ENCODE measurements at places on chromosomes 3 and 15.
A peak's percentile ranks its signal among the peaks of the same experiment; 100 is the strongest.

DNA sequence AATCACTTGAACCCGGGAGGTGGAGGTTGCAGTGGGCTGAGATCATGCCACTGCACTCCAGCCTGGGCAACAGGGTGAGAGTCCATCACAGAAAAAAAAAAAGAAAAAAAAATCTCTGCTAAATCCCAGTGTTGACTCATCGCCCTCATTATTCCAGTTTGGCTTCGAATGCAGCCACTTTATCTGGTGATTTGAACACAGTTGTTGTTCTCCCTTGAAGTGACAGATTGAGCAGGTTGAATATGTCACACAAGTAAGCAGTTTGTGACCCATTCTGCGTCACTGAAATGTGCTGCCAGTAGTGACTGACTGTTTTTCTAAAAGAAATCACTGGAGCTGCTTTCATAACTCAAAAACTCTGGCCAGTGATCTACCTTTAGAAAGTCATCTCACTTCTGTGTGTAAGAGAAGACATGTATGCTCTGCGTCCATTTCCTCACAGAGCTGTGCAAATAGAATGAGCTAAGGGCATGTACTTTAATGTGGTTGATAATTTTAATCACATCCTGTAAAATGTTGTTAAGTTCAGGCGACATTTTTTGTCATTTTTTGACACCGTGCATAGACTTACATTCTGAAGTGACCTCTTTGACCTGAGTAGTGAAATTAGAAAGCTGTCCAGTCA, 12.5 kb downstream of the DOCK3 start:
- H3K27ac ChIP-seq = no peak overlapping the region
- no peak overlapping the region for H3K4me3 ChIP-seq
- no peaks in the 10 kb centered on the region for H3K36me3 ChIP-seq
- DNase-seq = no peak
- H3K4me1 ChIP-seq = no peaks in the 10 kb centered on the region

- DNase-seq = peak; percentile 100
- H3K4me3 ChIP-seq = no peak overlapping the region
- peaks cover 45% of the 10 kb centered on the region for H3K4me1 ChIP-seq
- peaks cover 13% of the 10 kb centered on the region for H3K36me3 ChIP-seq
- H3K27me3 ChIP-seq = no peaks in the 10 kb centered on the region
Observed at GRCh38 chr15:69305204-69305931, 6.7 kb downstream of the PAQR5 start.

DNA sequence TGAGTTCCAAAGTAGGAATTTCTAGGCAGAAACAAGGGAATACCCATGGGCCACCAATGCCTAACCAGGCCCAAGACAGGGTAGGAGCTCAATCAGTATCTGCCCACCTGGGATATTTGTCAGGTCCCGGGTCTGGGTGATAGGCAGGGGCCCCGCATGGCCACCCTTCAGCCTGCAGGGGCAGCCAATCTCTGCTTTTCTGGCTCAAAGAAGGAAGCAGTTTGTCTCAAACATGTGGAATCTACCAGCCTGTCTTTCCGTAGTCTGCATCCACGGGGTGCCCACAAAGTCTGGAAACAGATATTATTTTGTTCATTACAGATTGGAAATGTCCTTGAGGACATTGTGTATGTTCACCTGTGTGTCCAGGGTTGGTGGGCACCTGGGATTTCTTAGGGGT, 56.2 kb downstream of the CEMIP start:
- H3K4me3 ChIP-seq = no peak overlapping the region
- no peaks in the 10 kb centered on the region for H3K27me3 ChIP-seq
- no peak overlapping the region for H3K27ac ChIP-seq
- H3K36me3 ChIP-seq = no peaks in the 10 kb centered on the region
- no peak for DNase-seq
- H3K4me1 ChIP-seq = no peaks in the 10 kb centered on the region

DNA sequence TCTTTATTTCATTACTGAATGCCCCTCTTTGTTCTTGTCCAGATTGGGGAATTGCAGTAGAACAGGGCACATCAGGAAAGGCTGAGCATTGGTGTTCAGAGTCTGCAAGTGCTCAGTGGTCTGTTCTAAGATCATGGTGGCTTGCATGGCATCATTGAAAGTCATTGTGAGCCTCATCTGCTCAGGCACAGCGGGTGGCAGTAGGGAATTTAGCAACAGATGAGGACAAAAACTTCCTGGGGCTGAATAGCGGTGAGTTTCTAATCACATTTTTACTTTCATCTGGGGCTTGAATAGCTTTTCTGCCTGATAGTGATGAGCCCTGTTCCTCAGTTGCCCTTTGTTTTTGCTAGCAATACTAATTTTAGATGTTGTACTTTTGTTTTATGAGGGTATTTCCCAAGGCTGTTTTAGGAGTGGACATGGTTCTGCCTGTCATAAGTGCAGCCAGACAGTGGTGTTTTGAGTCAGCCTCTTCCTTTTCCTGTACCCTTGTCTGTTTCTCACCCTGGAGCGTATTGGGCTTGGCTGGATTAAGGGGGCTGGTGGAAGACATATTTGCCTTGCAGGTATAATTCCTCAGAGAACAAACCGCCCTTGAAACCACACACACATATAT, 127.2 kb upstream of the IL12A start:
- no peak for DNase-seq
- H3K27ac ChIP-seq = no peak overlapping the region
- H3K36me3 ChIP-seq = no peaks in the 10 kb centered on the region

DNA sequence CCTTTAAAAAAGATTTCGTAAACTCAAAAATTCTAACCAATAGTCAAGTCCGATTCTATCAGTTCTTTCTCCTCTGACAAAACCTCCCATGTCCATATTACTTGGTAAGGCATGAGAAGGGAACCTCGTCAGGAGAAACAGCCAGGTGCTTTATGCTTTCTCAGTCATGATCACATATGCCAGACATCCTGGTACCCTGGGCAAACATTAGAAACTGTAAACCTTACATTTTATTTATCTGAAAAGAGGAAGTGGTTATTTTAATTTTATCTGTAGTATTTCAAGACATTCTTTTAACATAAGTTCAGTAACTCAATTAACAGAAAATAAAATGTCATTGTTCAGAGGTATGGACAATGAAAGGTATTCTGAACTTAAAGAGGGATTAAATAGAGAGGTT, 474.8 kb upstream of the GBE1 start:
- H3K36me3 ChIP-seq = no peaks in the 10 kb centered on the region
- no peaks in the 10 kb centered on the region for H3K4me1 ChIP-seq
- no peaks in the 10 kb centered on the region for H3K27me3 ChIP-seq
- no peak overlapping the region for H3K27ac ChIP-seq

DNA sequence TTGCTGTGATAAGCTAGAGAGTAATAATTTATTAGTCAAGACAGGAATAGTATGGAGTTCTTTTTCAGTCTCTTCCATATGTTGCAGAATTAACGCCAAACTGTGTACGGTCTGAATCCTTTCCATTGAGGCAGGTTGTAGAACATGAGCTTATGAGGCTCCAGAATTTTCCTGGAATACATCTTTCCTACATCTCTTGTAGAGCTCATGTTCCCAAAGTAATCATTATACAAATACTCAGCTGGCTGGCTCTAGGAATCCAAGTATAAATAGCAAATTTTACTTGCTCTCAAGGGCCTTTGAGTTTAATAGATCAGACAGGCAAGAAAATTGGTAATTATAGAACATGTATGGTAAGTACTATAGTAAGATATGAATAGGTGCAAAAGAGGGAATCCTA, 419.4 kb downstream of the RBMS3 start:
- no peak overlapping the region for H3K27ac ChIP-seq
- H3K27me3 ChIP-seq = no peaks in the 10 kb centered on the region
- peaks cover 11% of the 10 kb centered on the region for H3K36me3 ChIP-seq
- no peak overlapping the region for H3K4me3 ChIP-seq

DNA sequence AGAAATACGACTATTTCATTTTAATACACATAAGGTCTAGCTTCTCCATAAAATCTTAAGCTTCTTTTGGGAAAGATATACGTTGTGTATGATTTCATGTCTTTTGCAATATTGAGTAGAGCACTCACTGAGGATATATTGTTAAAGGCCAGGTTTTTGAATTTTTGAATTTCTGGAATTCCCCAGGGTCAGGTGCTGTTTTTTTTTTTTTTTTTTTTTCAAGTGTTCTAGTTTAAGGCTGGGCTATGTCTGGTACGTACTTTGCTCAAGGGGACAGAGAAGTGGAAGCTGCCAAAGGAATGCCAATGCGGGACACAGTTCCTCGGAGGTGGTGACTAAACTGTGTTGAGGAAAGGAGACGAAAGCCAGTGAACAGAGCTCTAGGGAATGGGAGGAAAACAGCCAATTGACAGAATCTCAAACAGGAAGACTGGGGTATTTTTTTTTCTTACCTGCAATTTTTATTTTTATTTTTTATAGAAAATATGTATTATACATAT, 510.5 kb upstream of the CBLB start:
- no peak overlapping the region for H3K4me3 ChIP-seq
- no peak overlapping the region for H3K27ac ChIP-seq
- no peaks in the 10 kb centered on the region for H3K36me3 ChIP-seq
- DNase-seq = no peak

GRCh38 chr15:53869044-53869805, 109.0 kb upstream of the UNC13C start:
- no peaks in the 10 kb centered on the region for H3K4me1 ChIP-seq
- DNase-seq = no peak
- H3K27ac ChIP-seq = no peak overlapping the region
- no peak overlapping the region for H3K4me3 ChIP-seq
- no peaks in the 10 kb centered on the region for H3K36me3 ChIP-seq
- H3K27me3 ChIP-seq = no peaks in the 10 kb centered on the region

DNA sequence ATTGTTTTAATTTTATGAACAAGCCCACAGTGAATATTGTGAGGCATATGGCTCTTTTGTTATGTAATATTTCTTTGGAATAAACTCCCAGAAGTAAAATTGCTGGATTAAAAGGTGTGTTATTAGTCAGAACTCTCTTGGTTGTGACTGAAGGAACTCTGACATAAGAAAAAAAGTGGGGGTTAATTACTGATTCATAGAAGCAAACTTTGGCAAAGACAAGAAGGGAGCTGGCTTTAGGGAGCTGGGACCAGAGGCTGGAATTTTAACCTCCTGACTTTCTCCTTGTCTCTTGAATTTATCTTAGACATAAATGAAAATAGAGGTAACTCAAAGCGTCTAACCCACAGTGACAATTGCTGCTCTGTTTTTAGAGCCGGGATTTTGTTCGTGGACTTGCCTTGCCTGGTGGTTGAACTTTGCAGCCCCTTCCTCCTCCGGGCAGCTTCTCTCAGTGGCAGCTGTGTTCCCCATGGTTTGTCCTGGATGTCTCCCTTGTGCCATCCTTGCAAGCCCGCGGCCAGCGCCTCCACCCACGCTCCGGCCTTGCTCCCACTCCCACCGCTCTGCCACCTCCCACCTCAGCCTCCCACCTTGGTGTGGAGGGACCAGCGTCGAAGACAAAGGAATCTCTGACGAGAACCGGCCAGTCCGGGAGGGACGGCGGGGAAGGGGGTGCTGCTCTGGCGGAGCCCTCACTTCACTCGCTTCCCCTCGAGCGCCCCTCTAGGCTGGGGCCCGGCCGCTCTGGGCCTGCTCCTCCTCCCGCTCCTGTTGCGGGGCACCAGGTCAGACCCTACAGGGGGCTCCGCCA, 28.0 kb downstream of the ARHGAP31 start:
- peaks cover 44% of the 10 kb centered on the region for H3K4me1 ChIP-seq
- peaks cover 6% of the 10 kb centered on the region for H3K36me3 ChIP-seq
- H3K27ac ChIP-seq = peak overlapping the region; percentile 93
- DNase-seq = no peak
- peak overlapping the region; percentile 48 for H3K4me3 ChIP-seq

DNA sequence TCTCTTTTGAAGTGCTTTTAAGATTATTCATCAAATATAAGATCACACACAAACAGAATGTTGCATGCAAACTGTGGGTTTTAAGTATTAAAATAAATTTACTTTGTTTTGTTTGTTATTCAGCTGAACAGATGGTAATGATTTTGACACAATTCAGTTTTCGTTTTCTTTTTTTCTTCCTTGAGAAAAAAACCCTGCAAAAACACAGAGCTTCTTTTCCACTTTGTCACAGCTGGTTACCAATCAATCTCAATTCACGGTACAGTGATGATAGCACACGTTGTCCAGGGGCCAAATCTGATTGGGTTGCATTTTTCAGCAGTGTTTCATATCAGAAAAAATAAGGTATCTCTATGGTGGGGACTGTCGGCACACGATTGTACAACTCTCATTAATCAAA, 473.6 kb downstream of the ROBO2 start:
- DNase-seq = no peak
- H3K27ac ChIP-seq = no peak overlapping the region
- no peaks in the 10 kb centered on the region for H3K36me3 ChIP-seq
- H3K4me1 ChIP-seq = no peaks in the 10 kb centered on the region
- no peaks in the 10 kb centered on the region for H3K27me3 ChIP-seq

- H3K4me1 ChIP-seq = peaks cover 12% of the 10 kb centered on the region
- H3K27me3 ChIP-seq = no peaks in the 10 kb centered on the region
- H3K36me3 ChIP-seq = no peaks in the 10 kb centered on the region
- DNase-seq = no peak
- H3K4me3 ChIP-seq = no peak overlapping the region
Observed at GRCh38 chr3:155553780-155554179, 191.1 kb downstream of the PLCH1 start.

DNA sequence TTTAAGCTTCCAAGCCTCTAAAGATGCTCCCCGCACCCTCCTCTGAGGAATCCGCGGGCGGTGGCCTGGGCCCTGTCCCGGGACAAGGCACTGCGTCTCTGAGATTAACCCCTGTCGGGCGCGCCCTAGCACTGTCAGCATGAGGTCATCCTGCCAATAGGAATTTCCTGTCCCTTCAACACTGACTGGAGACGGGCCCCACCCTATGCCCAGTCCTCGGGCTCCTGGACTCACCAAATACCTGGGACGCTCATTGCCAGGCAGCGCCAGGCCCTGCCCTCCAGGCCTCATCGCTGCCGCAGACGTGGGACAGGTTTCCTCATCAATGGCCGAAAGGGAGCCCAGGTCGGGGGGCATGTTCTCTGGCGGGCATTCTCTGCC, 67.6 kb upstream of the SH3GL3 start:
- H3K27me3 ChIP-seq = no peaks in the 10 kb centered on the region
- DNase-seq = peak; percentile 52
- H3K36me3 ChIP-seq = no peaks in the 10 kb centered on the region
- H3K27ac ChIP-seq = peak overlapping the region; percentile 68

GRCh38 chr3:135516143-135516542, 449.4 kb upstream of the PPP2R3A start:
- no peak overlapping the region for H3K4me3 ChIP-seq
- H3K27me3 ChIP-seq = 0 out of 2 replicates have a peak, but pooled peaks cover 7% of the 10 kb centered on the region
- no peaks in the 10 kb centered on the region for H3K36me3 ChIP-seq
- peaks cover 23% of the 10 kb centered on the region for H3K4me1 ChIP-seq
- peak; percentile 11 for DNase-seq
- no peak overlapping the region for H3K27ac ChIP-seq

DNA sequence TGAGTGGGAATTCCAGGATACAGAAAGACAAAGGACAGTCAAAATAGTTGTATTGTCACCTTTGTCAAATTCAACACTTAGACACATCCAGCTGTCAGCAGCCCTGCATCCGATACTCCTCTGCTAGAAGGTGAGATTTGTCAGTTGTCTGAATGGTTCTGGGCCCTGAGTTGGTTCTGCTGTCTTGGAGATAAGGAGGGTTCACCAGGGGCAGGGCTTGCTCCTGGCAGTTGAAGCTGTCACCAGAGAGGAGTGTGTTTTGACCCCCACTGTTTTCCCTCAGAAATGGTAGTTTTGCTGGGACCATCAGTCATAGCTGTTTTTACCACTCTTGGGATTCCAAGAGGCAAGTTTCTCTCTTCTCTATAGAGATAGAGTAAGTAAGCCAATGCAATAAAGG, 3.2 kb upstream of the KY start:
- H3K4me1 ChIP-seq = peaks cover 23% of the 10 kb centered on the region
- H3K27me3 ChIP-seq = no peaks in the 10 kb centered on the region
- no peaks in the 10 kb centered on the region for H3K36me3 ChIP-seq
- H3K4me3 ChIP-seq = no peak overlapping the region

GRCh38 chr3:37456781-37457180, 282.4 kb upstream of the LRRFIP2 start:
- no peak overlapping the region for H3K27ac ChIP-seq

Data from SJSA1 (cell line).